Mammary epithelial cell (primary cell): ENCODE measurements at places on chromosomes 4 and X.
A peak's percentile ranks its signal among the peaks of the same experiment; 100 is the strongest.

DNA sequence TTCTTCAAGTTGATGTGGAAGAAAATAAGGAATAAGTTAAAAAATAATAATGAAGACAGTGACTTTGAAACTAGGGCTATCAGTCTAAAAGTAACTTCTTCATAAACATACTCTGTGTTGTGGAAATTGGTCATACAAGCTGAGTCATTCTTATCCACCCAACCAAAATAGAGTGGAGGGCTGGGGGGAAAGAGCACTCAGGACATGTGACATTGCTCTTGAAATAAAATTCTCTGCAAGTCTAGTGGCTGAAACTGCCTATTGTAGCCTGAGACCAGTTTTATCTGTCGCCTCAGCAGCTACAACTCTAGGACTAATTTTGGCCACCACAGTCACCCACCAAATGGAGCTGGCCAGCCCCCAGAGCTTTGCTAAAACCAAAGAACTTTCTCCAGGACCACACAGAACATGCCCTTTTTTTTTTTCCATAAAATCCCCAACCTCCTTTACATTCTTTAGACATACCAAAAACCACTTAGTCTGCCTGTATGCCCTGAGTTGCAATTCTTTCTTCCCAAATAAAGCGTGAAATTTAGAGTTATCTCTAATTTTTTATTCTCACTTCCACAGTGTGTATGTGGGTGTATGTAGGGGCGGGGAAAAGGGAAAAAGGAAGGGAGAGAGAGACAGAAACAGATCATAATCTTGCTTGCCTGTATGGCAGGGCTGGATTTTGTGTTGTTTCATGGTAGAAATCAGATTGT, 23.0 kb upstream of the SLC25A4 start:
- no peak for DNase-seq

DNA sequence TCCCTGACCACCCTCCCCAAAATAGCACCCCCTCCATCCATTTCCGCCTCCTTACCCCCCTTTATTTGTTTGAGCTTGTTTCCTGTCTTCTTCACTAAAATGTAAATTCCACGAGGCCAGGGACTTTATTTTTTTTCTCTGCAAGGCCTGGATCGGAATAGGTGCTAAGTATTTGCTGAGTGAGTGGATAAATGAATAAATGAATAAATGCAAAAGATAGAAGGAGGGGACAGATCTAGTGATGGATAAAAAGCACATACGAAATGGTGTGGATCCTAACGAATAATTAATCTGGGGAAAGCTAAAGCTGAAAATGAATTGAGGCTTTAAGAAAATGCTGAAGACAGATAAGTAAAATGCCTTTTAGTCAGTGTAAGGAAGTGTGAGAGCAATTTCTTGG, 12.2 kb downstream of the CETN2 start:
- no peak for DNase-seq

GRCh38 chr4:121457278-121457875, 76.6 kb upstream of the QRFPR start:
- DNase-seq: no peak

- no peak for DNase-seq
These were observed 143.6 kb upstream of the FAM47A start for GRCh38 chrX:34275699-34276098.

DNA sequence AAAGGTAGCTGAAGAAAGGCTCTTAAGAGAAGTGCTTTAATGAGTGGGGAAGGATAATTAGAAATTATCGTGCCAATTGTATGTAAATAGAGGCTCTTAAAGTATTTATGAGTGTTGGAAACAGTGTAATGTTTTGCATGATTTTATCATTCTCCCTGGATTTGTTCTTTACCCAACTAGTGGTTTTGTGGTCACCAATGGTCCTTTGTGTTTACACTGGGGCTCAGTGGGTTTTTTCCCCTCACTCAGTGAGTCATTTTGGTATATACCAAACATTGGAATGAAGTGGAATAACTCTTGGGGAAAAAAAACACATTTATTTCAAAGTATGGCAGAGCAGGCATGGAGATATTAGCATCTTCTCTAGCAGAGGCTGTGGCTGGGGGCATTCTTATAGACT, 20.8 kb upstream of the LGI2 start:
- no peak for DNase-seq

DNA sequence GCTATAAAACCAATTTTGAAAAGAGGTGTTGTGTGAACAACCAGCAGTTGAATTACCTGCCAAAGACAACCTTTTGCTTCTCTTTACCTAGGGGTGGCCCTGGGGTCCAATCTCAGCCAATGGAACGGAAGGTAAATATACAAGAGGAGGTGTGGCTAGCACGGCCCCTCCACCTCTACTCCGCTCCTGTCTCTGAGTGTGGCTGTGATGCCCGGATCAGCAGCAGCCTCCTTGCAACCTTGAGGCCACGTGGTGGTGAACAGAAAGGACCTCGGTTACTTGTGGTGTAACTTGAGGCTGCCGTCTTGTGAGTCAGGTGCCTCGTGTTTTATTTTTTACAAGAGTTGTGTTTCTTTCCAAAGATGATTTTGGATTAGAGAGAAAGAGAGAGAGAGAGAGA, 121.5 kb upstream of the PPP2R3B start:
- no peak for DNase-seq

- DNase-seq: no peak
These were observed 51.9 kb downstream of the TET2 start for GRCh38 chr4:105198541-105198940.

- DNase-seq: peak; percentile 98
These were observed 1564.5 kb upstream of the PCDH10 start for GRCh38 chr4:131584587-131584986.

GRCh38 chr4:79625361-79625760, 217.3 kb upstream of the GK2 start:
- DNase-seq: no peak

- no peak for DNase-seq
These were observed 19.7 kb downstream of the CPEB2 start for GRCh38 chr4:15021946-15022345.

DNA sequence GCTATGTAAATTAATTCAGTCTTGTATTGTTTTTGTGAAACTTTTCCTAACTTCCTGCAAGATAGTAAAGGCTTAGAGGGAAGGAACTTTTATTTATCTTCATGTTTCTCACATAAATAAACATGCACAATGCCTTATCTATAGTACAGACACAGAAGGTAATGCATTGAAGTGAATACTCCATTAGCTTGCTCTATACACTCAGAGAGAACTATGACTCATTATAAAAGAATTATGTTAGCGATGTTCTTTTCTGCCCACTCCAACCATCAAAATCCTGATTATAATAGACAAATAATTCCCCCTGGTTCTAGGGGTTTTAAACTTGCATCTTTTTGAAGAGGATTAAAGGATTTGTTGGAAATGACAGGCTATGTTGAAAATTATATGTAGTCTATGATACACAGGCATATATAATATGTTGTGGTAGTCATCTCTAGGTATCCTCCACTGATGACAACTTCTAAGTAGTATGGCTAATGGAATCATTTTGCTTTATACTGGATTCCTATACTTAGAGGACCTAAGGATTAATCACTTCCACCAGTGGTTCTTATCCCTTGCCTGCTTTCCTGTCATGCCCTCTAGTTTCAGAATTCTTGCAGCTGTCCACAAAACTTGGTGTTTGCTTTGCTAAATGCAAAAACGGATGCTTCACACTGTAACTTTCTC, 115.7 kb downstream of the NDST4 start:
- no peak for DNase-seq

DNA sequence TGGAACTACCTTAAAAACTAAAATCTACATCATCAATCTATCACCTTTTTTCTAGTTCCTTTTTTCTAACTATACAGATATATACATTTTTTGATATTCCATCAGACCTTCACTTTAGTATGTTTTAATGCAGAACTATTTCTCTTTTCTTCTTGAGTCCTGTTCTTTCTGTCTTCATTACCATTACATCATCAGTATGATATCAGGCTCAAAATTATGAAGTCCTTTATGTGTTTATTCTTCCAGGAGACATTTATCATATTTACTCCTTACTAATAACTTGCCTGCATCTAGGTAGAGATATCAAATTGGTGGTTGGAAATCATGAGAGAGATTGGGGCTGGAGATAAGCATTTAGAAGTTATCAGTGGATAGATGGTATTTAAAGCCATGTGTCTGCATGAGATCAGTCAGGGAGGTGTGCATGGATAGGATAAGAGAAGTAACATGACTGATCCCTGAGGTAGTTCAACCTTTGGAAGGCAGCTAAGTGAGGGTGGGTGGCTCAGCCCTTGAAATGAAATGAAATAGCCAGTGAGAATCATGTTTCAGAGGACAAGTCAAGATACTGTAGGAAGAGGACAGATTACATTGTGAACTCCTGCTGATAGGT, 43.1 kb downstream of the MRPL1 start:
- no peak for DNase-seq

GRCh38 chr4:188811121-188811520, 671.9 kb downstream of the TRIML1 start:
- DNase-seq: no peak

GRCh38 chrX:25158635-25159034, 142.9 kb upstream of the ARX start:
- DNase-seq: peak; percentile 52

- DNase-seq: peak; percentile 96
These were observed 195.7 kb upstream of the CASK start for GRCh38 chrX:42119076-42119475.

- no peak for DNase-seq
These were observed 5.7 kb downstream of the EFNB1 start for GRCh38 chrX:68834371-68835103.

DNA sequence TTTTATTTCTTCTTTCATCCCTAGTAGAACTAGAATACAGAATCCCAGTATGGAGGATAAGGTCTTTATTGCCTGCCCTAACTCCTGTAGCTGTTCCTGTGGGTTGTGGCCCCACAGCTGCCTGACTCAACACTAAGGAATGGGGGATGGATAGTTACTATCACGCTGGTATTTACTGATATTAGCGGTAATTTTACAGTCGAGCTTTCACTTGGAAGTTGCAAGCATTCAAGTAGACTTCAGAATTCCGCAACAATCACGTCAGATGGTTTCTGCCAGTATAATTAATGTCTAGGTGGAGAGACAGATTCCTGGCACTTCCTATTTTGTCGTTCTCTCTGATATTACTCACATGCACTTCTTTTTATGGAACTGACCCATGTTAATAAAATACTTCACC, 489.8 kb downstream of the PABPC4L start:
- DNase-seq: no peak

GRCh38 chr4:48623182-48623780, 133.2 kb downstream of the ZAR1 start:
- no peak for DNase-seq

DNA sequence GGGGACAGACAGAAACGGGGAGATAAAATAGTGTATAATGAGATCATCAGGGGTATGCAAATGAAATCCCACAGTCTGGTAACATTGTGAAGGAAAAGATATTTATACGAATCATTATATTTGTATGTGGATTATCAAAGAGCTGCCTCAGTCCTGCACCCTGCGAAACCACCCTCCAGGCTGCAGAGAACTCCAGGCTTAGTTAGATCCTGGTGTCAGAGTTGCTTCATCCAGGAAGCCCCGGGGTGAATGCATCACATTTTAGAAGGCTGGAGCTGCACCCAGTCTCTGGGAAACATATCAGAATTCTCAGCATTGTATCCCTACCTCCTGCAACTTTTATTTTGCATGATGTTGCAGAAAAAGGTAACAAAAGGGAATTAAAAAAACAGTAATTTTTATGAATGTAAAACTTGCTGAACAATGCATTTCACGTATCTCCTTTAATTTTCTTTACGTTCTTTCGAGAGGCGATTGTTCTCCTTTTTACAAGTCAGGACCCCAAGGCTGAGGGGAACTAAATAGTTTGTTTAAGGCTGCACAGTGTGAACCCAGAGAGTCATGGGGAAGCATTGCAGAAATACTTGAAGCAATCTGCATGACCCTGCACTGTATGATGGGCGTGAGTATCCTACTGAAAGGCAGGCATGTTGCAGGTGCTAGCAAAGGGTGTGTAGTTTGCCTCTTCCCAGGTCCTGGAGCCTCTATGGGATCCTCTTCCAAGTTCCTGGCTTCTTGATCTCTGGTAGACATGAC, 299.5 kb upstream of the CLNK start:
- no peak for DNase-seq

DNA sequence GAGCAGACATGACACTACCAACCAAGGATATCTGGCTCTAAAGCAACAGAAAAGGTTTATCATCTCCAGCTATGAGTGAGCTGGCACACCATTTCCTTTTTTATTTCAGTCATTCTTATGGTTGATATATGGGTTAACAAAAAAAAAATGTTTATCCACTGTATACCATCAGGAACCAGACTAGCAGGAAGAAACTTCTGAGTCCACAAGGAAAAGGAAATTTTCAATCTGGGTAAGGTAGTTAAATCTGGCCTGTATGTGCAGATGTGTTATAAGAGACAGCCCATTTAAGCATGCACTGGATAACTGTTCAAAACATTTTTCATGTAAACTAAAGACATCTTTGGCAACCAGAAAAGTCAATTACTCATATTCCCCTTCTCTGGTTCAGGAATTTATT, 35.0 kb downstream of the AMMECR1 start:
- no peak for DNase-seq

- DNase-seq: no peak
These were observed 1242.9 kb downstream of the C4orf33 start for GRCh38 chr4:130338851-130339250.

GRCh38 chrX:150361070-150361776, 1.9 kb upstream of the MAMLD1 start:
- peak; percentile 28 for DNase-seq
